Cerebellum (tissue), 4 donors: ENCODE measurements at places on chromosomes 5 and 9.

GRCh38 chr5:23389291-23390101, 117.9 kb upstream of the PRDM9 start:
- no peak for DNase-seq

GRCh38 chr5:132203916-132204315, 23.7 kb downstream of the P4HA2 start:
- DNase-seq: no peak

- no peak for DNase-seq
Observed at GRCh38 chr9:91427873-91428272, 4.2 kb upstream of the NFIL3 start.

GRCh38 chr5:108481355-108481931, 99.5 kb upstream of the FBXL17 start:
- peak; percentile 24 for DNase-seq

GRCh38 chr5:31554552-31554951, 22.5 kb downstream of the C5orf22 start:
- DNase-seq: no peak

- DNase-seq: no peak
Observed at GRCh38 chr5:102433473-102433872, 65.3 kb downstream of the SLCO6A1 start.

DNA sequence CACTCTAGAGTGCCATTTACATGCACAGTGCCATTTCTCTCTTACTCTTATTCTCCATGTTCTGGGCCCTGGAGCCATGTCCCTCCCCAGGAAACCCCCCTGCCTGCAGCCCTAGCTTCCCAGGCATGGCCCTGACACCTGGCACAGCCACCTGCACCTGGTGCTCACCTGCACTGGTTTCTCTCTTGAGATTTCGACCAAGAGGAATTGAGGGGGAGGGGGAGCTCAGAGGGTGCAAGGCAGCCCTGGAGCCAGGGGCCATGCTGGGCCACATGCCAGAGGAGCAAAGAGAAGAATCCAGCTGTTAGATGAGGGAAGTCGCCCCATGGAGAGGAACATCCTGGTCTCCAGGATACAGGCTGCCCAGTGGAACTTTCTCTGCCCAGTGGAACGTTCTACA, 65.0 kb upstream of the RAPGEF1 start:
- DNase-seq: no peak

DNA sequence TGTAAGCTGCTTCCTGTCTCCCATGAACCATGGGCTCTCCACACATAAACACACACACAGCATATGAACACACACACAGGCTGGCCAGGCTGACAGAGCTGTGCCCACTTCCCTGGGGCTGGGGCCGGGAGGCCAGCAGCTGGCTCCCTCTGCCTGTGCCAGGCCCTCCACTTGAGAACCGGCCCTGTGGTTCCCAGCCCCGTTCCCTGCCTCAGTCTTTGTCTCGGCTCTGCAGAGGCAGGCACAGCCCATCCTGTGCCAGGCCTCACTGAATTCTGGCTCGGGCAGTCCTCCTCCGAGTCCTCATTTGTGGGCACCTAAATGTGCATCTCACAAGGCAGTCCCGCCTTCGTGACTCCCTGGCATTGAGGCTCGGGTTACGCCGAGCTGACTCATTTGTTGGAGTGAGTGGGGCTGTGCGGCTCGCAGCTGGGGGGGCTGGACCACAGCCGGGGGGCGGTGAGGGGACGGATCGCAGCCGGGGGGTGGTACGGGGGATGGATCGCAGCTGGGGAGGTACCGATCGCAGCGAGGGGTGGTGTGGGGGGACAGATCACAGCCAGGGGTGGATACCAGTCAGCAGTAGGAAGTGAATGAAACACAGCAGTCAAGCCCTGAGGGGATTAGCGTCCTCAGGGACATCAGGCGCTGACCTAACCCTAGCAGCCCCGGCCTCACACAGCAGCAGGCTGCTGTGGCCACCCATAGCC, 72.3 kb downstream of the PSMB7 start:
- DNase-seq: peak; percentile 23
